Heart right ventricle (tissue), 16 donors: ENCODE measurements at places on chromosomes 5 and 9. TPM values are rescaled to one million over a fixed set of nuclear protein-coding genes. Genes with fewer than 3 reads are reported as not detected.

DNA sequence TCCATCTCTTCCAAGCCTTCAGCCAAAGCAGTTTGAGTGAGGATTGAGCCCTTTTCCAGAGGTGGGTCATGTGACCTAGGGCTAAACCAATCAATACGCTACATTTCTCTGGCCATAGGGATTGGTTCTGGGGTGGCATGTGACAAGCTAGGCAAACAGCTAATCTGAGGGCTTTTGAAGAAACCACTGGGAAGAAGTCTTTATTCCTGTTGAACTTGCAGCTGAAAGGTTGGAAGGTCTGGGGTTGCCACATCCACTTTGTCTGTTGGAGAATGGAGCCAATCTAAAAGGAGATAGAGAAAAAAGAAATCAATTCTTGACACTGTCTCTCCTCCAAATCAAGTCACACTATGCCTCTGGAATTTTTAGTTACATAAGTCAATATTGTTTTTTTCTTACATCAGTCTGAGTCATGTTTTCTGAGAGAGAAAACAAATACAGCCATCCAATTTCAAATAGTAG is 637.8 kb upstream of the WWC1 start:
- no peak for DNase-seq

DNA sequence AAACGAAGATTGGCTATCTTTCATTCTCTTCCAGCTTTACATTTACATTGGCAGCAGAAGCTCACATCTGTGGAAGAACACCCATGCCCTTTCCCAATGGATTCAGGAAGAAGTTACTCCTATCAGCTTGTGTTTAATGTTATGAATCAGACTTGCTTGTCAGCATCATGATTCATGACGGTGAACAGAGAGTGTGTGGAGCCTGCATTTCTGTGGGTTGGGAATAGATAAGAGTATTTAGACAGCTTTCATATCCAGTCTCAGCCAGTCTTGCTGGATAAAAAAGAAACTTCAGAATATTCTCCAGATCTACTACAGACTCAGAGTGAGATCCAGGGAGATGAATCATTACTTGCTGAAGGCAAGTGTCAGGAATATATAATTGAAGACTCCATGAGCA is 812.9 kb upstream of the ZNF608 start:
- no peak for DNase-seq

Gene CSF1R
- total RNA-seq, result 83.9 TPM

Gene CAMK4
- total RNA-seq, result 0.11 TPM

Gene ZNF454
- 1.4 TPM for total RNA-seq

Gene TBC1D2
- total RNA-seq, result 4.3 TPM

Gene ELAVL2
- 0.23 TPM for total RNA-seq
